ENCODE measurements at places on chromosomes 2 and 18.

DNA sequence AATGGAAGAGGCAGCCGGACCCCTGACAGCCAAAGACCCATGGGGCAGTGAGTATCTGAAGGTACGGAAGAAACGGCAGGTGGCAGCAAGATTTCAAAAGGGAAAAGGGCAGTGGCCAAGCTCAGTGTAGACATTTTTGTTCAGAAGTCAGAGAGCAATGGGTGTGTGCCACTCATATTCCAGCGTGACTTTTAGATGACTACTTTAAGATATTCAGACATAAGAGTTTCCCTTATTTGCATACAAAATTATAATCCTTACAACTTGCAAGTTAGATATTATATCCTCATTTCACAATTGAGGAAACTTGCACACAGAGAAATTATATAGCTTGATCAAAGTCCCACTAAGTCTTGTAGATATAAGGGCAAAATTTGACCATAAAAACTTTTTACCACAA is 60.7 kb upstream of the CYTIP start:
- no peak for DNase-seq

- DNase-seq: peak; percentile 42
Observed at GRCh38 chr18:4106407-4107033, 348.6 kb downstream of the DLGAP1 start.

DNA sequence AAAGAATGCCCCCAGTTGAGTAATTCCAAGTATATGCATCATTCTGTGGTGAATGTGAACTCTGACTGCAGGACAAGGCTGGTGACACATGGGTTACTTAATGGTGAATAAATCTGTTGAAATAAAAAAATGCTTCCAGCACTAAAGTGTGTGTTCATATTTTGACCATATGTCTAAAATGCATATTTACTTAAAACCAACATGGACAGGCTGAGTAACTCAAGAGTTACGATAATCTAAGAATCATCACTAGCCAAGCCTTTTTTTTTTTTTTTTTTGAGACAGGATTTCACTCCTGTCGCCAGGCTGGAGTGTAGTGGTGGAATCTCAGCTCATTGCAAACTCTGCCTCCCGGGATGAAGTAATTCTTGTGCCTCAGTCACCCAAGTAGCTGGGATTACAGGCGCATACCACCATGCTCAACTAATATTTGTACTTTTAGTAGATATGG is 47.1 kb upstream of the CCBE1 start:
- DNase-seq: no peak

GRCh38 chr2:1937066-1937465 is 192.8 kb upstream of the PXDN start:
- DNase-seq: no peak

DNA sequence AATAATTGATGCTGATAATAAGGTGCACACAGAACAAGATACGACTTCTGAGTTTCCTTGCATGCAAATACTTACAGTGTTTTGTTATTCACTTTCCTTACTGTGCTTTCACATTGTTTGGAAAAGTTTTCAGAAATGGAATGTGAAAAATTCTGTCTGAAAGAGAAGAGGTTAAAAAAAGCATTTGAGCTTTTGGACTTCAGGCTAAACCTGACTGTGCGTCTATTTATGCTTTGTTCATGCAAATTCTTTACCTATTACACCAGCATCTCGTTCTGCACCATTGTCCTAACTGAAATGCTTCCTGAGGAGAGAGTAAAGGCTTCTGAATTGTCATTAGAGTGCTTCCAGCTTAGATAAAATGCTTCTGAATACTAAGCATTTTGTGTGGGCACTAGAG is 61.4 kb downstream of the LHCGR start:
- DNase-seq: no peak

GRCh38 chr2:106534471-106534870 is 47.3 kb downstream of the CD8B2 start:
- DNase-seq: no peak

GRCh38 chr2:186205254-186205911 is 280.7 kb upstream of the ZC3H15 start:
- no peak for DNase-seq

- no peak for DNase-seq
Observed at GRCh38 chr18:13868501-13869271, 44.7 kb downstream of the MC5R start.

- DNase-seq: no peak
Observed at GRCh38 chr2:190662754-190663153, 13.9 kb downstream of the NAB1 start.

DNA sequence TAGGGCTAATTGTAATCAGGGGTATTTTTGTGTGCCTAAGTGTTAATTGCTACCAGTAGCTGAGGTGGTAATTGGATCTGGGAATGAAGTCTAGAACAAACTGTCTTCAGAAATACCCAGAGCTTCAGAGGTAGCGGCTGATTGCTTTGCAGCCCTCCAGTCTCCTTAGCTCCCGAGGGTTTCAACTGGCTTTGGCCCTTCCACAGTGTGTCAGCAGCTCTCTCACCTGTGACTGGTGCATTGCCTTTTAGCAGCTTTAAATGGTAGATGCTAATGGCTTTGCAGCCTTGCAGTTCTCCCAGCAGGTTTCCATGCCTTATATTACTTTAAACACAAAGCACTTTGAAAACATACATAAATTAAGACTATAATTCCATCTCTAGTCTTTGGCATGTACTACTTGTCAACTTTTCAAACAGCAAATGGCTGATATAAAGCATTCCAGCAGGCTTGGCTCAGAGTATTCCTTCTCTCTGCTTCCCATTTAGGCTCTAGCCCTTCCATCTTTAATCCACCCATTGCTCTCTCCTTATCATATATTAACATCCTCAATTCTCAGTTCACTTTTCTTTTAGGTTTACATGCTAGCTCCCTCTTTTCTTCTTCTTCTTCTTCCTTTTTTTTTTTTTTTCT is 156.4 kb upstream of the GALNT13 start:
- no peak for DNase-seq

- DNase-seq: no peak
Observed at GRCh38 chr2:231161877-231162329, 36.5 kb upstream of the ARMC9 start.

DNA sequence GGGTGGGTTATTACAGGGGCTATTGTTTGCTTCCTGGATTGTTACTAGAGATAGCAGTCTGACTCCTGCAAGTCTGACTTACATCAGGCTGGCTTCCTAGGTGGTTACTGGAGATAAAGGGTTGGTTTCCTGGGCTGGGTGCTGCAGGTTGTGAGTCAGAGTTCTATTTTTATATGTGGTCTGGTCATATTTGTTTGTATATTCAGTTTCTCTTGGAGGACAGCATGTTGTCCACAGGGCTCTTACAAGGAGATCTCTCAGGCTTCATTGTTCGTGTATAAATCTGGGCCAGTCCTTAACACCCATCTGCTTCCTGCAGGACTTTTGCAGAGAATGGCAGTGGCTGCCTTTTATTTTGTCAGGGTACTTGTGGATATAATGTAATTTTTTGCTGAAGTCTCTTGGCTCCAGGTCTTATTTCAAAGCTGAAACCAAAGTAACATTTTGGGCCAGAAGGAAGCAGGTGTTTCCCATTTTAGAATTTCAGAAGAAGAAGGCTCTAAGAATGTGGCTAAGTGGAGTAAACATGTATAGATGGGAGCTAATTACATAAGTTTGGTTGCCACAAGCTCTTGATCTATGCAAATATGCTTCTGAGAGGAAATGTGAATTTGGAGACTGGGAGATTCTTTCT is 65.9 kb upstream of the SLC16A14 start:
- no peak for DNase-seq

GRCh38 chr2:64819774-64820688 is 166.3 kb upstream of the SERTAD2 start:
- DNase-seq: no peak

GRCh38 chr2:164498836-164499235 is 122.4 kb downstream of the GRB14 start:
- no peak for DNase-seq

DNA sequence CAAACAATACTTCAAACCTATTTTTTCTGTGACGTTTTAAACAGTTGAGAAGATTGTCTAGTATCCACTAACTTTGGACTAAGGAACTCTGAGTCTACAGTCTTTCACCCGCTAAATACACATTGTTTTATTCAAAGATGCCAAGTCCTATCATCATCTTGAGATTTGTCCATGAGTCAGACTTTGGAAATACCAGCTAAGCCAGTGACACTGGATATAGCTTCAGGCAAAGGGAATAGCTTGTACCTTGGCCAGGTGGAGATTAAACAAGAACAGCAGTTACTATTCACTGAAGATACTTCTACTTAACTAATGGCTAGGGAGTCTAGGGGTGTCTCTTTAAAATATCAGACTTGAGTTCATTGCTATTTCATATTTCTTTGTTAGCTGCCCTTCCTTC is 137.5 kb downstream of the COMMD1 start:
- no peak for DNase-seq

DNA sequence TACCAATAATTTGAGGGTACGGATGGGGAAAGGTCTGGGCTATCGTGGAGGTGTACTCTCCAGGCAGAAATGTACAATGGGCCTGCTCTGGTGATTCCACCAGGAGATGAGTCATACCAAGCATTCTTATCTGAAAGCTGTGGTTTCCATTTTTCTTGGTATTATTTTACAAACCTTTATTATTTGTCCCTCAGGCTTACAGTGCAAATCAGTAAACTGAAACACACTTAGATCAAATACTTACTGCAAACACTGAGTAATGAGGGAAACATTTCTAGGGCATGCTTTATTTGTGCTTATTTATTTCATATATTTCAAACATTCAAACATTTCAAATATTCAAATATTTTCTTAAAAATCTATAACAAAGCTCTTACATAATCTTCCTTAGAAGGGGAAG is 319.8 kb downstream of the RND3 start:
- DNase-seq: no peak

GRCh38 chr2:195649629-195650190 is 7.3 kb upstream of the SLC39A10 start:
- DNase-seq: no peak

GRCh38 chr2:60844105-60844504 is 37.3 kb upstream of the REL start:
- no peak for DNase-seq

DNA sequence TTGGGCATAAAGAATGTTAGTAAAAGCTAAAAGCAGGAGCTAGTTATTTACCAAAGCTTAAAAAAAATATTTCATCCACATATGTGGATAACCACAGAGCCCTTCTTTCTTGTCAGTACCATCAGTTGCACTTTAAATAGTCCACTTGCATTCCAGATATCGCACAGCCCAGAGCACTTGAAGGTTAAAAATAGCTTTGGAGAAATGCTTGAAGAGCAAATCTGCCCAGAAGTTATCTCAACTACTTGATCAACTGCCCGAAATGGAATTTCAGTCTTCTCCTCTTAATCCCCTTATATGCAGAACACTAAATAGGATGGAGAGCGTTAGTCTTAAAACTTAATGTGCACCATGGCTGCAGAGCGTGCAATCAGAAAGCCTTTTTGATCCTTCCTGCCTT is 148.3 kb downstream of the PLEKHA3 start:
- DNase-seq: no peak

DNA sequence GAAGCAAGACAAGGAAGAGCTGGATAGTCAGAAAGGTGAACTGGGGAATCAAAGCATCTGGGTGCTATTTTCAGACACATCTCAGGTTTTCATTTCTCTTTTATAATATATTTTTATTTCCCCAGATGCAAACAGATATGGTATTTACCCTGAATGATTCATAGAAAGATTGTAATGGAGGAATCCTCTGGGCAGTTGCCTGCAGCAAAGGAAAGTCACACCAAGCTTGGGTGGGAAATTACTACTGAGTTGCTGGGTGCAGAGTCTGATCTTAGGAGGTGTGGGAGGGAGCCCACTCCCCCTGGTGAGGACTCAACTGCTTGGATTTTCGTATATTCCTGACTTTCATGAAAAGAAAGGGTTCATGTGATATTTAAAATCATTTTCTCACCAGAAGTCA is 2.1 kb downstream of the EFR3B start:
- no peak for DNase-seq

GRCh38 chr2:20593072-20594034 is 57.5 kb downstream of the HS1BP3 start:
- DNase-seq: no peak

GRCh38 chr2:74419345-74419744 is 2.1 kb downstream of the C2orf81 start:
- DNase-seq: no peak

- no peak for DNase-seq
Observed at GRCh38 chr2:195912079-195912478, 156.6 kb downstream of the DNAH7 start.

- DNase-seq: no peak
Observed at GRCh38 chr2:88896971-88897370, 205.5 kb downstream of the RPIA start.

GRCh38 chr2:96353032-96353561 is 17.5 kb downstream of the NCAPH start:
- DNase-seq: no peak

- no peak for DNase-seq
Observed at GRCh38 chr2:226079671-226080181, 680.2 kb downstream of the NYAP2 start.

- no peak for DNase-seq
Observed at GRCh38 chr2:86633155-86633651, 9.5 kb upstream of the RNF103 start.

GRCh38 chr18:24023185-24023814 is 8.7 kb downstream of the TTC39C start:
- DNase-seq: no peak

GRCh38 chr2:102470168-102470567 is 2.9 kb upstream of the SLC9A4 start:
- no peak for DNase-seq

GRCh38 chr2:117856415-117857210 is 42.1 kb downstream of the DDX18 start:
- no peak for DNase-seq

- DNase-seq: no peak
Observed at GRCh38 chr18:24400587-24400986, 3.0 kb upstream of the OSBPL1A start.

- DNase-seq: no peak
Observed at GRCh38 chr2:227349989-227350612, 25.1 kb downstream of the MFF start.

GRCh38 chr2:130347220-130347925 is 4.7 kb downstream of the IMP4 start:
- DNase-seq: no peak

DNA sequence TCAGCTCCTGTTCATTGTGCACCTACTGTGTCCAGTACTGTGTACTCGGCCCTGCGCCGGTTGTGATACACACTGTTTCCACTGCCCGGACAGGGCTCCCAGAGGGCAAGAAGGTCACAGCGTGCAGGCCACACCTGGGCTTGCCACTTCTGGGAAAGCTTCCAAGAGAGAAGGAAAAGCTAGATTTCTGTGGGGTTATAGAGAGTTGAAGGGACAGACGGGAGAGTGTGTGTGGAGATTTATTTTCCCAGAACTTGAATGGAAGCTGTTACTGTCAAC is 3.8 kb upstream of the CNDP1 start:
- DNase-seq: no peak

DNA sequence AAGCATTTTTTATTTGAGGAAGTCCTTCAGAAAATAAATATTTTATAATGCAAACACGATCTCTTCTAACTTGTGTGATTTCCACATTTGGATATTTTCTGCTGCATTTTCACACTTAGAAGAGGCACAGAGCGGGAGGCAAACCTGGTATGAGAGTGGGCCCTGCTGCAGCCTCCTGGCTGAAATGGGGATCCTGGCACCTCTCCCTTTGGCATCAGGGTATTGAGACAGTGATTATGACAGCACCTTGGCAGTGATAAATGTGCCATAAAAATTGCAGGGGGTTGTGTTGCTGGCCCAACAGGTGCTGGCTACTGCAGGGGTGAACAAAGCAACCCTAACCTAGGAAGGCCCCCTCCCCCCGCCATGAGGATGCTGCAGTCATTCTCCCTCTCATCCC is 128.6 kb downstream of the TSN start:
- DNase-seq: no peak

- no peak for DNase-seq
Observed at GRCh38 chr2:121804340-121804739, 48.9 kb downstream of the TSN start.

All from activated CD4-positive, alpha-beta T cell treated with anti-CD3 and anti-CD28 coated beads, Interleukin-2, amount 50 U/mL, for 24 hours (primary cell).